Activated CD4-positive, alpha-beta T cell treated with anti-CD3 and anti-CD28 coated beads, Interleukin-2, amount 10 ng/mL, durations not matched to agents 24 days and 14 days (primary cell): ENCODE measurements at places on chromosomes 7 and 10. TPM values are rescaled to one million over a fixed set of nuclear protein-coding genes. Genes with fewer than 3 reads are reported as not detected.

GRCh38 chr7:96987719-96988118 is 17.6 kb upstream of the DLX6 start:
- no peak overlapping the region for H3K27ac ChIP-seq
- no peak for DNase-seq
- H3K4me1 ChIP-seq: peaks cover under 1% of the 10 kb centered on the region
- H3K4me3 ChIP-seq: no peak overlapping the region

GRCh38 chr7:66557214-66558200 is 71.2 kb upstream of the KCTD7 start:
- peaks cover 25% of the 10 kb centered on the region for H3K36me3 ChIP-seq
- H3K4me3 ChIP-seq: no peak overlapping the region
- H3K27ac ChIP-seq: no peak overlapping the region
- H3K4me1 ChIP-seq: peaks cover 3% of the 10 kb centered on the region

DNA sequence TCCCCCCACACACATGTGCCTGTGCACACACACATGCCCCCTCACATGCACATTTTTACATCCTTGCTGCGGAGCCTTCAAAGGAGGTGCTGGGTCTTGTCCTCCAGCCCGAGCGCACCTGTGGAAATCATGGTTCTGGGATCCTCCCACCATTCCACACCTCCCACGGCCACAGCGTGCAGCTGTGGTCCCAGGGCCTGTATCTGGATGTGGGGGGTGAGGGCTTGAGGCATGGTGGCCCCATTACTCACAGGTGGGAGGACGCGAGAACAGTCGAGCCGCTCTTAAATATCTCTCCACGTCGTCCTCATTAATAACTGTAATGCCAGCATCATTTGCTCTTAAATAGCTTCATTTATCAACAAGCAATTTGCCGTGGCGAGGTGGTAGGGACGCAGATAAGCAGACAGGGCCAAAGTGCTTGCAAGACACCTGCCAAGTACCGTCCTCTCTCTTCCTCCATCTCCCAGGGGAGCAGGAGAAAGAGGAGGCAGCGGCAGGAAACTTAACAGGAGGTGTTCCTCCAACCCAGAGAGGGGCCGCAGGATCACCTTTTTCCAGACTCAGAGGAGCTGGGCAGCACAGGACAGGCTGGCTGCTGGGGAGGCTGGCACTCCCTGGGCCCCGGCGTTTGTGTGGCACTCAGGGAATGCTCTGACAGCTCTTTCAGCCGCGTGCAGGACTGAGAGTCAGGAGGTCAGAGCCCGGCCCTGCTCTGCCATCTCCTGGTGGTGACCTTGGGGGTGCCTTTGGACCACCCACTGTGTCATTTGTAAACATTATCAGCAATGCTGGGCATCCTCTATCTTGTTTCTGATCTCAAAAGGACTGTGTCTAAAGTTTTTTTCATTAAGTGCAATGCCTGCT is 87.4 kb downstream of the CDH23 start:
- DNase-seq: no peak
- no peak overlapping the region for H3K27ac ChIP-seq
- no peaks in the 10 kb centered on the region for H3K27me3 ChIP-seq
- no peaks in the 10 kb centered on the region for H3K4me1 ChIP-seq
- H3K4me3 ChIP-seq: no peak overlapping the region

DNA sequence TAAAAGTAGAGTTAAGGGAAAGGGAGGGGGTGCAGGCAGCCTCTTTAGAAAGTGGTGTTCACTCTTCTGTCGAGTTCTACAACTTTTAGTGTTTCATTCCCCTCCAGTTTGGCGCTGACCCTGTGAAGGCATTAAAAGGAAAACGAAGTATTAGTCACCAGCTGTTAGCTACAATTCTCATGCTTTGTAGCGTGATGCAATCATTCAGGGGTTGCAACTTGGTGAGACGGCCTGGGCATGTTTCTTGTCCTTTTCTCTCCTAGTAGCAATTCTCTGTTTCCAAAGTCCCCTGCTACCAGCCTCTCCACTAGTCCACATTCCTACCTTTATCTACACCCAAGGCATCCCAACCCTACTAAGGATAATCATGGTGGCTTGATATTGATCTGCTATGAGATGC is 33.7 kb upstream of the DGKI start:
- H3K4me3 ChIP-seq: no peak overlapping the region
- peaks cover 15% of the 10 kb centered on the region for H3K4me1 ChIP-seq
- DNase-seq: no peak
- H3K36me3 ChIP-seq: peaks cover 57% of the 10 kb centered on the region
- H3K27me3 ChIP-seq: no peaks in the 10 kb centered on the region

POU6F2 gene
- total RNA-seq: 0.16 and 0.17 TPM in 2 replicates

CALHM3 gene
- total RNA-seq: not detected in 2 replicates
